ENCODE measurements at places on chromosomes 13 and 19.

- no peak for DNase-seq
These were observed 128.5 kb upstream of the TMTC4 start for GRCh38 chr13:100803091-100803490.

DNA sequence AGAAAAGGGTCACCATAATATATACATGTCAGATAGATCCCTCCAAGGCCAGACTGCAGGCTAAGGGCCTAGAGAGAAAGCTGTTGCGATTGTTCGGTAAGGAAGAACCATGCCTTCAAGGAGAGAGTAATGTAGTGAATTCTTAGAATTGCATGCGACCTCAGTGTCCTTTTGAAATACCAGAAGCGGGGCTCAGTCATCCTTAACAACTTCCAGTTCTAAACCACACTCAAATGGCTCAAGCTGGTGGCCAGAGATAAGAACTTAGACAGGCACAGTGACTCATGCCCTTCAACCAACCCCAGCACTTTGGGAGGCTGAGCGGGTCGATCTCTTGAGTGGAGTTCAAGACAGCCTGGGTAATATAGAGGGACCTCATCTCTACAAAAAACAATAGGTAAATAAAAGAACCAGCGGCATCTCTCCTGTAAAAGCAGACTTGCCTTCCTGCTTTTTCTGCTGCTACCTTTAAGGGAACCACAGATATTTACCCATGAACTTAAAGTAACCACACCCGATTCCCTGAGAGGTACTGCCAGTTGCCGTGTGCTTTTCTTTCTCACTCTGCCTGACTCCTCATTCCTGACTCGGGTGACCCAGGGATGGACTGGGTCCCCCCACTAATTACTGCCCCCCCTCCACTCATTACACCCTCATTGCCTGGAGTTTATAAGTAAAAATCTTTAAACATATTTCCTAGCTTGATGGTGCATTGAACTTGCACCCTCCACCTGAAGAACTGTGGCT is 15.4 kb upstream of the SIGLEC6 start:
- DNase-seq, result no peak

GRCh38 chr19:1213391-1214286 is 8.1 kb downstream of the STK11 start:
- DNase-seq, result no peak

DNA sequence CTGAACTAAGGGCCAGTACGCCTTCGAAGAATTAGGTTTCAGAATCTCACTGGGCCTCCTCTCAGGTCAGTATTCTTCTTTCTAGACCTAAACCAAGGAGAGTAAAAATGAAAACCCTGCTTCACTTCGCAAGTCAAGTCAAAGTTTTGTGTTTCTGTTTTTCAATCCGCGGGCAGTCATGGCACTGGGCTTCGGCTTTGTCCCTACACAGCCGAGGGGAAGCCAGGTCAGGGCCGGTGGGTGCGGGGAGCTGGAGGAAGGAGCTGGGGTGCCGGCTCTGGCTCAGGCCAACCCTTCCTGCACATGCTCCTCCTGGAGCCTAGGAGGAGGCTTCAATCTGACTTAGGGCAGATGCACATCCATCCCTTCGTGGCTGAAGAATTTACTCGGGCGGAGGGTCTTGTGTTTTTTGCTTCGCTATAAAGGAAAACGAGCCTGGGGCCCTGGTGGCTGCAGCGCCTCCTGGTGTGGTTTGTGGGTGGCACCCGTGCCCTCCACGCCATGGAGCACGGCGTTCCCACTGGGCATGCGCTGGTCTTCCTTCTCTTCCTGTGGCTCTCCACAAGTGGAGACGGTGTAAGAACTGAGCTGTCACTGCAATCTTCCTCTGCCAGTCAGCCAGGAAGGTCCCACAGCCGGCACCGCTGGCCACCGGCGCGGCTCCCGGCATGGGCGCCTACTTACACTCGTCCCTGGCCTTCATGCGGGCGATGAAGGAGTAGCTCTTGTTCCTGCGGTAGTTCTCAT is 22.5 kb downstream of the C19orf44 start:
- DNase-seq, result no peak

- DNase-seq, result no peak
These were observed 92.6 kb upstream of the TM9SF2 start for GRCh38 chr13:99408703-99409000.

GRCh38 chr13:41025518-41025917 is 6.4 kb upstream of the ELF1 start:
- no peak for DNase-seq

- no peak for DNase-seq
These were observed 4.2 kb downstream of the TSPAN16 start for GRCh38 chr19:11299946-11300810.

DNA sequence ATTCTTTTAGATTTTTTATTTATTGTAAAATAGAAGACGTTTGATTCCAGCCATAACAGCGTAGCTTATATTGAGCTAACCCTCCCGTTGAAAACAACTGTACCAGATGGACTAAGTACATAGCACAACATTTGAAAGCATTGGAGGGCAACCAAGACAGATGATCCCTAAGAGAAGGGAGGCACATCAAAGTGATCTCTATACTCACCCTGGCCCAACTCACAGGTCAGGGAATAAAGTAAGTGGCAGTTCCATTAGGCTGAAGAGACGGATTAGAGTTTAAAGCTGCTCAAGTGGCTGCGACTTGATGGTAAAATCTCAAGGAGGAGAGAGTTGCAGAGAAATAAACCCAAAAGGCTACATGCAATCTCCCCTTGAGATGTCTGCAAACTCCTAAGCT is 65.1 kb upstream of the ITM2B start:
- DNase-seq, result no peak

- no peak for DNase-seq
These were observed 507 bp upstream of the SWSAP1 start for GRCh38 chr19:11373885-11374432.

DNA sequence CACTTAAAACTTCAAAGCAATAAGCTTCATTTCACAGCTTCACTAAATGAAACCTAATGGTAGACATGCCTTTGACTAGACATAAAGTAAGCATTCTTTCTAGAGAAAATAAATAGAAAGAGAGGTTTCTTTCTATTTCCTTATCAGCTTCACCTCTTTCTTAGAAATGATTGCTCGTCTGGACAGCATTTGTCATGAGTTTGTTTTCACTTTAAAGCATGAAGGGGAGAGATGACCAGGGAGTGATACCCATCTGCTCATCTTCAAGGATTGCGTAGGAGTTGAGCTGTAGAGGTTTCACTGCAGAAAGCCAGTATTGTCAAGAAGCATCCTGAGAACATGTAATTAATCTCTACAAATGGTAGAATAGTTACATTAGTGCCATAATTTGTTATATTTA is 61.3 kb downstream of the COL4A2 start:
- no peak for DNase-seq

DNA sequence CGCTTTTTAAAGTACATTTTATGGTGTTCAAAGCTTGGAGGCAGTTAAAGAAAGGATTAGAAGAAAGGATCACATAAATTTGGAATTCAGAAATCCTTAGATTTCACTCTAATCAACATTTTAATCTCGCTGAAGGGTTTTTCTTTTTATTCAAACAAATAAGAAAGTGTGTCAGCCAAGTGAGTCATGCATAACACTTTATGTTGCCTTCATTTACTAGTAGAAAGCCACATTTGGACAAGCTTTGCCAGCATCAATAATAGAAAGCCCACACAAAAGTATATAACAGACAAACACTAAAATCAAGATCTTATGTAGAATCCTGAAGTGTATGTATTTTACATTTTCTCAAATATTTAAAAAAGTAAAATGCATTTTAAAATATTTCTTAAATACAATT is 154.9 kb upstream of the TRPC4 start:
- no peak for DNase-seq

DNA sequence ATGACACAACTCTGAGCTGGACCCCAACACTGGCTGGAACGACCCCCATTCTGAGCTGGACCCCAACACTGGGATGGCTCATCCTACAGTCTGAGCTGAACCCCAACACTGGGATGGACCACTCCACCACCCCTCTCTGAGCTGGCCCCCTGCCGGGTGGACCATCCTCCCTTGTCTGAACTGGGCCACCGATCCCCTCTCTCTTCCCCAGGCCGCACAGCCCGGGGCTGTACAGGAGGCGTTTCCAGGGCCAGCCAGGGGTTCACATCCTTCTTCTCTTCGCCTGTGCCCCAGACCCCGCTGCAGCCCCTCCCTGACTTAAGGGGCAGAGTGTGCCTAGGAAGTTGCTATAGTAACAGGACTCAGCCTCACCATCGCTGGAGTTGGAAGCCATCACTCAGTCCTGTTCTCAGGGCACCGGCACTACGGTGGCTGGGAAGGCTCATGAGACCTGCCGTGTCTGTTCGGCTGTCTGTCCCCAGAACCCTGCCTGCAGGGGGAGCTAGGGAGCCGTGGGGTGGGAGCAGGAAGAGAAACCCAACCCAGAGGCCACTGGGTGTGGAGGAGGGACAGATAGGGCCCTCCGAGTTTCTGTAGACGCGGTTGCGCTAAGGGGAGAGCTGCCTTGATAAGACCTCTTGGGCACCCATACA is 3.7 kb downstream of the PRKACA start:
- no peak for DNase-seq

GRCh38 chr19:55485439-55486011 is 537 bp downstream of the NAT14 start:
- no peak for DNase-seq

GRCh38 chr13:109166804-109167203 is 537.4 kb downstream of the MYO16 start:
- DNase-seq, result no peak

- no peak for DNase-seq
These were observed 4.4 kb downstream of the CILP2 start for GRCh38 chr19:19542507-19542906.

DNA sequence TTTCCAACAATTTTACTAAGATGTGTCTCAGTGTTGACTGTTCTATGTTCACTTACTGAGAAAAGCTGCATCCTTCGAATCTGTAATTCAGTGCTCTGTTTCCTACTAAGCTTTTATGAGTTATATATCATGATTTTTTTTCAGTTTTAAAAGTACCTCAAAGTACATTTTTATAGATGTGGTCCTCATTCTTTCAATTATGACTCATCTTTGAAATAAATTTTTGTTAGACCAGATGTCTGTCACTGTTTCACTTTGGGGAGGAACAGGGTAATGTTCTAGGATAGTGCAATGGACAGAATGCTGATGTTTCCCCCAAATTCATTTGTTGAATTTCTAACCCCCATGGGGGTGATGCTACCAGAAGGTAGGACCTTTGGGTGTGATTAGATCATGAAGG is 74.8 kb downstream of the NALCN start:
- DNase-seq, result no peak

GRCh38 chr13:50697746-50698539 is 145.5 kb downstream of the DLEU7 start:
- DNase-seq, result no peak

DNA sequence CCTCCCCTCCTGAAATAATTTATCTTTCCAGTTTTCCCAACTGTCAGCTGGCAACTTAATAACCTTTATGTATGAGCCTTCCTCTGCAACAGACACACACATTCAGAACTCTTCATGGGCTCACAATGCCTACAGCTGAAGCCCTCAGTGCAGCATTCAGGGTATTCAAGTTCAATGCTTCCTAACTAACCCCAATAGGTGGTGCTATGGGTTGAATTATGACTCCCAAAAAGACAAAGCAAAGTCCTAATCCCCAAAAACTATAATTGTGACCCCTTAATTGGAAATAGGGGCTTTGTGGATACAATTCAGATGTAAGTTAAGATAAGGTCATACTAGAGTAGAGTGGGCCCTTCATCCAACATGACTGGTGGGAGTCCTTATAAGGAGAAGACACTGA is 202.2 kb downstream of the SUCLA2 start:
- no peak for DNase-seq

GRCh38 chr13:106173346-106173745 is 362.1 kb downstream of the EFNB2 start:
- no peak for DNase-seq

- DNase-seq, result no peak
These were observed 29.9 kb upstream of the RNF113B start for GRCh38 chr13:98206946-98207345.

- no peak for DNase-seq
These were observed 242.6 kb downstream of the NDFIP2 start for GRCh38 chr13:79723519-79724024.

DNA sequence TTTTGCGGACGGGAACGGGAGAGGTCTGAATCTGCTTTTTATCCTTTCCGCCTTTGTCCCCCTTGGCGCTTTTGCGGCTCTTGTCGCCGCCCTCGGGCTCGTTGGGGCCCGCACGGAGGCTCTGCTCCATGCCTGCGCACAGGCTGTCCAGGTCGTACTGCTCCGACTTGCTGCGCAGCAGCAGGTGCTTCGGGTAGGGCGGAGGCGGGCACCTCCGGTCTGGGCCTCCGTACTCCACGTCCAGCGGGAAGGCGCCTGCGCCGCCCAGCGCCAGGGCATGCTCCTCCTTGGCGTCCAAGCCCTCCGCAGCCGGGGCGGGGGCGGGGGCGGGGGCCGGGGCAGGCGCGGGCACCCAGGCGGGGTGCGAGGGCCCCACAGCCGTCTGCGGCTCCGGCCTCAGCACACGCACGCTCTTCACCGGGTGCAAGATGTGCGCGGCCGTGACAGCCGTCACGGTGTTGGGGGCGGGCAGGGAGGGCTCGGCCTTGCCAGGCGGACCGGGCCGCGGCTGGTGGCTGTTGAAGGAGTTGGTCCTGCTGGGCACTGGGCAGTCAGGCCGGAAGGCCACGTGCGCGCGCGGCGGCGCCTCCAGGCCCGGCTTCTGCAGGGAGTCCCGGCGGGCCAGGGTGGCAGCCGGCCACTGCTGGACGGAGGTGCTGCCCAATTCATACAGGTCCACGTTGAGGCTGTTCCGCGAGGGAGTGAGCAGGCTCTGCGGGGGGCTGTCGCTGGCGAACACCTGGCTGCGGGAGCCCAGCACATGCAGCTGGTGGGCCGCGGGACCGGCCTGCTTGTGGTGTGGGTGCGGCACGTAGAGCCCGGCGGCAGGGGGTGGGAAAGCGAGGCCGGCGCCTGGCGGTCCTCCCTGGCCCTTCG is 73.1 kb downstream of the LATS2 start:
- DNase-seq, result no peak

DNA sequence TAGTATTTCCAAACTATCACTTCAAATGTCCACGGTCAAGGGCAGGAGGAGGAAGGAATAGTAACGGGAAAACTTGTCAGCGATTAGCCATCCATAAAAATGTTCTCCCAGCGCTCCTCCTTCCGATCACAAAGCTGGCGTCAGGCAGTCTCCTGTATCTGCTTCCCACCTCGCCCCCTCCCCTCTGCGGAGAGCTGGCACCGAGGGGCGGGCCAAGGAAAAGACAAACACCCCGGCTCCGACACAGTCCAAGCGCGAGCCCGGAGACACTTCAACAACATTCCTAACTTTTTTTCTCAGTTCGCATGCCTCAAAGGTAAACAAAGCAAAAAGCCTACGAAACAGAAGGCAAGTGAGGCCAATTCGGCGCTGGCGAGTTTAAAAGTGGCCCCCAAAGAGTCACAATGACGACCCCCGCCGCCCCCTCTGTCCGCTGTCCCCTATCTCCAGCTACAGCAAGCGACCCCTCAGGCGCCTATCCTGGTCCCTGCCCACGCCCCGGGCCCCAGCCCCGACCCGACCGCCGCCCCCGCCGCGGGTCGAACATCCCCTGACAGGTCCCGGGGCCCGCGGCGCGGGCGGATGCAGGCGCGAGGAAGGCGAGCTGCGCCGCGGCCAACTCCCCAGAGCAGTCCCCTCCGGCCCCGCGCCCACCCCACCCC is 736 bp downstream of the SMAD9 start:
- no peak for DNase-seq

Measured in GM12864 (cell line).